Hepatocyte (in vitro differentiated cells): ENCODE measurements at places on chromosomes 1 and 21.

DNA sequence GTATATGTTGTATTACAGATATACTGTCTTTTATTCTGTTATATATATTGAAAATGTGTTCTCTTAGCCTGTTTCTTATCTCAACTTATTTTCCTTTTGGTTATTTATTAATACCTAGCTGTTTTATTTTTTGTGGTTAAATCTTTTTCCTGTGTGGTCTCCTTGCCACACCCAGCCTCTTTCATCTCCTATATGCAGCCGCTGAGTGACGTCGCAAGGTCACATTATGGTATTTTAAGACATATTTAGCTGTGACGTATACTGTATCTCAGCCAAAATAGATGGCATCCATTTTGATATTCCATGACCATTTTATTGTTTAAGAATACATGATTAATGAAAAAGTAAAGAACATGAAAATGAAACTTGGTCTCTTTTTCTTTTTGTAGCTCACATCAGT, 29.1 kb downstream of the CENPF start:
- DNase-seq, result no peak

GRCh38 chr21:31644643-31645042, 14.8 kb upstream of the SOD1 start:
- no peak for DNase-seq

GRCh38 chr1:29172415-29172939, 9.2 kb downstream of the SRSF4 start:
- no peak for DNase-seq

- no peak for DNase-seq
Observed at GRCh38 chr1:186014370-186015037, 280.3 kb downstream of the HMCN1 start.

DNA sequence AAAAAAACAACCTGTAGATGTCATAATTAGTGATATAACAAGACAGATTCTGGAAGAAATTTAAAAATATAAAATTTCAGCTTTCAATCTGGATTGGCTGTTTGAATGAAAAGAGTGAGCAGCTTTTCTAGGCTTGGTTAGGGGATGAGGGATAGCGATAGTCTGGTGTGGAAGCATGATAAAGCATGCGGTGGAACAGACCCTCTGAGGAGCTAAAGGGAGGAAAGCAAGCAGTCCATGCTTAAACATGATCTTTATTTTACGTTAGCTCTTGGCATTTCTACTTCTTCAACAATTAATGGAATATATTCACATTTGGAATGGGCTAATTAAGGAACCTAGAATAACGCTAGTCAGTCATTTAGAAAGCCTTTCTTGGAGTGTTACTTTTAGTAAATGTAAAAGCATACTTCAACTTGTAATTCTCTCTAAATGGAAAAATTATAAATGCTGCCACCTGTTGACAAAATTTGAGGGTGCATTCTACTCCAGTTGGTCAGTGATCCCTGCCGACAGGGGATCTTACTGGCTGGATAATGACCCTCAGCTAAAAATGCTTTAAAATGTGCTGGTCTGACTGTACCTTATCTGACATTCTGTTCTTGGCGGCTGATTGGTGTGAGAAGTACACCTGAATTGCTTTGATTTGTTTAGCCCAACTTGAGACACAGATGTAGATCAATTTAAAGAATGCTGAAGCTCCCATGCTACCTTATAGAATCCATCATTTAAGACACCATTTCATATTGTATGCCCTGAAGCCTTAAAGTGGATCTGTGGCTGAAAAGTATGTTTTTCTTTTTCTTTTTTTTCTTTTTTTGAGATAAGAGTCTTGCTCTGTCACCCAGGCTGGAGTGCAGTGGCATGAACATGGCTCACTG, 61.2 kb downstream of the AK4 start:
- DNase-seq, result peak; percentile 55

GRCh38 chr1:18868801-18869424, 9.5 kb upstream of the TAS1R2 start:
- no peak for DNase-seq

GRCh38 chr1:46442317-46443161, 47.1 kb upstream of the DMBX1 start:
- peak; percentile 84 for DNase-seq

- DNase-seq, result no peak
Observed at GRCh38 chr1:236850077-236850979, 55.2 kb downstream of the MTR start.

DNA sequence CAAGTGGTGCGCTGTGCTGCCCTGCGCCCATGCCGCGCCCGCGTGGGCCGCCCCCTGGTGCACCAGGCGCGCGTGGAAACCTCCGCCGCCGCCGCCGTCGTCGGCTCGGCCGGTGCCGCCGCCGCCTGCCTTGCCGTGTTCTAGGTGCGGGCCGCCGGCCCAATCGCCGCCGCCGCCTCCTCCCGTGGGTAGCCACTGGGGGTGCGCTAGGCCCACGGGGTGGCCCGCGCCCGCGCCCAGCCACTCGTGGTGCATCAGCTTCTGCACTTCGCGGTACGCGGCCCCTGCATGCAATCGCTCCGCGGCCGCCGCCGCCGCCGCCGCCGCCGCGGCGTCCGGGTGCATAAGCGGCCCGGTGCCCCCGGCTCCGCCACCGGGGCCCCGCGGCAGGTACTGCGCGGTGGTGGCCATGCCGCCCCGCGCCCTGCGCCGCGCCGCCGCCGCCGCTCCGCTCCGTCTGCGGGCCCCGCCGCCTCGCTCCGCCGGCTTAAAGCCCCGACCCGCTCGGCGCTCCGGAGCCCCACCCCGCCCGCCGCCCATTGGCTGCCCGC, at the start of gene POU3F1:
TSS of gene POU3F1 (minus strand) at position 461 of the 551 bp plus-strand sequence. CDS start at position 411, 50 bp downstream.
- DNase-seq, result no peak

DNA sequence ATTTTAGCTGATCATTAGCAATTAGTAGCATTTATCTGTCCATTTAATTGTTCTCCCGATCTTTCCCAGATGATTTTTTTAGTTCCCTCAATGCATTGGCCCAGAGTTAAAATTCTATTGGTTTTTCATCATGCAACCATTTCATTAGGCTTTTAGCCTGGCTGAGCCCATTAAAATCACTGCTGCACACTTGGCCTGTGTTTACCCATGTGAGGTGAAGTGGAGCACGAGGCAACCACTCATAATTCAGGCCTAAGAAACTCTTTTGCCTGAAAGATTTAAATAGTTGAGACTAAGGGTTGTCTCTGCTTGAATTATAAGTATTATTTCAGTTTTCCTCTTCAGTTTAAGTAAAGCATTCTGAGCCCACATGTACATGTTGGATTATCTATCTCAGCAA, 889.0 kb upstream of the ADGRL4 start:
- DNase-seq, result no peak

- peak; percentile 85 for DNase-seq
Observed at GRCh38 chr1:7752512-7753417, 18.3 kb upstream of the VAMP3 start.

DNA sequence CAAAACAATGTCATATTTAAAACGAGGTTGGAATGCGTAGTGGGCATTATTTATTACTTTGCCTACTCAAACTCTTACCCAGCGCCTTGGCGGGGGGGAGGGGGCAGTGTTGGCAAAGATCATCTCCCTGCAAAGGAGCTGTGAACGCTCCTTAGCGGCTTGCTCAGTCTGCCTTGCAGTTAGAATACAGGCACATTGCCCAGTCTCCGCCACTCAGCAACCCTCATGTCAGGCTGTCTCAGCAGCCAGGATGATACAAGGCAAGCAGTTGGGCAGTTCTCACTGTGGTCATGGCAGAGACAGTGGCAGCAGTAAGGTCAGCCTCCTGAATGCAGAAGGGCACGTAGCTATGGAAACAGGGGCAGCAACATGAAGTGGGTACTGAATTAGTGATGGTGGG, 170.4 kb upstream of the KCNK2 start:
- no peak for DNase-seq

DNA sequence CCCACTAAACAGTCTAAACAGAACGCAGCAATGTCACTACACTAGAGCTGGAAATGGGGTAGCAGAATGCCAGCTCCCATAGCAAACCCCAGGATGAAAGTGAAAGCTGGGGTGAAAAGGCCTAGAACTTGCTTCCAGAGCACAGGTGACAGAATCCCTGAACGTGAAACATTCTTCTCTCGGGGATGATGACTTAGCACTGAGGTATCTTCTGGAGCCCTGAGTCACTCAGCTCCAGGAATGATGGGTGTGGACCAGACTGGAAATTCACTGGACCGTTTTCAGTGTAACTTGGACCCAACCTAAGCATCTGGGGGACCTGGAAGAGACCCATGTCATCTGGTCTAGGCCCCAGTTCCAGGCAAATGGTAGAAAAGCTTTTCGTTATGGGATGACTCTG, 108.9 kb downstream of the CDC7 start:
- DNase-seq, result peak; percentile 28

DNA sequence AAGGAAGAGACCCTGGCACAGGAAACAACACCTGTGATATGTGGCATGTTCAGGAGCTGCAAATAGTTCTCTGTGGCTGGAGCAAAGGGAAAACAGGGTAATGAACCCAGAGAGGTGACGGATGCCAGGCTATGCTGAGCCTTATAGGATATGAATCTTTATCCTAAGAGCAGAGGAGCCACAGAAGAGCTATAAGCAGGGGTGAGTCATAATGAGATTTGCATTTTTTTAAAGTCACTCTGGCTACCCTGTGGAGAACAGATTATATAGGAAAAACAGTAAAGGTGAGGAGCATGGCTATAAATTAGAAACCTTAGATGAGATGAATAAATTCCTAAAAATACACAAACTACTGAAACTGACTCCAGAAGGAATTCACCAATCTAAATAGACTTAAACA, 12.8 kb upstream of the MPL start:
- no peak for DNase-seq

DNA sequence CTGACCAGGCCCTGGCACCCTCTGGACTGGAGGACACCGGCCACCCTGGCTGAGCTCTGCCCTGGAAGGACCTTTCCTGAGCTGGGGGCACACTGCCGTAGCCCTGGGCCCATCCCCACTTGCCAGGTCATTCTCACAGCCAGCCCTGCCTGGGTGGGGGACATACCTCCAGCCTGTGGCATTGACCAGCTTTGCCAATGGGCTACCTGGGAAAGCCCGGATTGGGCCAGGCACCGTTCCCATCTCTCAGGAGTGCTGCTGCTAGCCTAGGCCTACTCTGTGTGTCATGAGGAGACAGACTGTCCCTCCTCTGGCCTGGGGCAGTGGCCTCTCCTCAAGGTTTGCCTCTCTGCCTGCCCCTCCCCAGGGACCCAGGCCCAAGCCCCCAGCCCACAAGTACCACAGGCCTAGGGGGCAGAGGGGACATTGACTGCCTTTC, 40.0 kb downstream of the COQ8A start:
- no peak for DNase-seq

DNA sequence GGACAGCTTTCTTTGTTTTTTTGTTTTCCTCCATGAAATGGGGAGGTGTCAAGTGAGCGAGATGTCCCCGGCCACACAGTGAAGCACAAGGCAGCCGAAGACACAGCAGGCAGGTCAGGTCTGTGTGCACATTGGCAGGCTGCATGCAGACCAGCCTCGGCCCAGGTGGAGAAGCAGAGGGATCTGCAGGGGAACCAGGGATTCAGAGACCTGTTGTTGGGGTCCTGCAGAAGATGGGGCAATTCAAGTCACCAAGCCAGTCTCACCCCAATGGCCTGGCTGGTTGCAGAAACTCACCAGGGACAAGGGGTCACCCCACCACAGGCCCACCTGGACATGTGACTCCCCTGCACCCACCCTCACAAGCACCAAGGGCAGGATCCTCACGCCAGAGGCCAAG, 4.0 kb upstream of the ABCG1 start:
- no peak for DNase-seq

DNA sequence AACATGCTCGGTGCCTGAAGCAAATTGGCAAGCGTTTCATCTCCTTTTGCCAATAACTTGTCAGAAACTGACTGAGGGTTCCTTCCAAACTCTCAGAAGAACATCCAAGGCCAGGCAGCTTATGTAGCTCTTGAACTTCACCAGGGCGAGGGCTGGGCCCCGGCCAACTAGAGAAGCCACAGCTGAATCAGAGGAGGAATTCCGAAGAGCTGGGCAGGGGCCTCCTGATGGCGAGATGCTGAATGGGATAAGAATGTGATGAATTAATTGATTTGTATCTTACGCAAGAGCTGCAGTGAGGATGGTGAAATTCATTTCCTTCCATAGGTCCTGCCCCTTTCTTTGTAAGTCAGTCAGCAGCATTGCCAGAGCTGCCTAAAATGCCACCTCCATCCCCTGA, 345.8 kb downstream of the KIF26B start:
- DNase-seq, result no peak

GRCh38 chr1:30936541-30937171, 28.1 kb upstream of the SDC3 start:
- DNase-seq, result no peak

- DNase-seq, result no peak
Observed at GRCh38 chr1:203228670-203229069, 803 bp downstream of the CHIT1 start.

DNA sequence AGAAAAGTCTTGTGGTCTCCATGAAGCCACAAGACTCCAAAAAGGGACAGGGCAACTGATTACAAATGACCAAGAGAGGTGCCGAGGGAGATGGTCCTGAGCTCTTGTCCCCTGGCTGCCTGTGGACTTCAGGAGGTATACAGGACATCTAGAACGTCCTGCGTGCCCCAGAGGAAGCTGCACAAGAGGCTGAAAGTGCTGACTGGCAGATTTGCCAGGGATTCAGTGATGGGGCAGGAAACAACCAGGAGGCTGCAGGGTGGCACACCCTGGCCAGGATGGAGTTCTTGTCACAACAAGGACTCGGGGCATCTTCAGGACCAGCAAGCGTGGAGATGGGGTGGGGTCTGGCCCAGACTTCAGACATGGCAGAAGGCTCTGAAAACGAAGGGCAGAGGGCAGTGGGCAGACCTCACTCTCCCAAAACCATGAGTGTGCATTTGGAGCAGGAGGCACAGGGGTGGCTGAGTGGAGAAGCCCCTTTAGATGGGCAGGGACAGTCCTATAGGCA, 13.4 kb upstream of the PKP1 start:
- no peak for DNase-seq

- no peak for DNase-seq
Observed at GRCh38 chr1:205600085-205600484, 31.7 kb downstream of the ELK4 start.

- no peak for DNase-seq
Observed at GRCh38 chr21:20789729-20790500, 208.3 kb upstream of the NCAM2 start.

DNA sequence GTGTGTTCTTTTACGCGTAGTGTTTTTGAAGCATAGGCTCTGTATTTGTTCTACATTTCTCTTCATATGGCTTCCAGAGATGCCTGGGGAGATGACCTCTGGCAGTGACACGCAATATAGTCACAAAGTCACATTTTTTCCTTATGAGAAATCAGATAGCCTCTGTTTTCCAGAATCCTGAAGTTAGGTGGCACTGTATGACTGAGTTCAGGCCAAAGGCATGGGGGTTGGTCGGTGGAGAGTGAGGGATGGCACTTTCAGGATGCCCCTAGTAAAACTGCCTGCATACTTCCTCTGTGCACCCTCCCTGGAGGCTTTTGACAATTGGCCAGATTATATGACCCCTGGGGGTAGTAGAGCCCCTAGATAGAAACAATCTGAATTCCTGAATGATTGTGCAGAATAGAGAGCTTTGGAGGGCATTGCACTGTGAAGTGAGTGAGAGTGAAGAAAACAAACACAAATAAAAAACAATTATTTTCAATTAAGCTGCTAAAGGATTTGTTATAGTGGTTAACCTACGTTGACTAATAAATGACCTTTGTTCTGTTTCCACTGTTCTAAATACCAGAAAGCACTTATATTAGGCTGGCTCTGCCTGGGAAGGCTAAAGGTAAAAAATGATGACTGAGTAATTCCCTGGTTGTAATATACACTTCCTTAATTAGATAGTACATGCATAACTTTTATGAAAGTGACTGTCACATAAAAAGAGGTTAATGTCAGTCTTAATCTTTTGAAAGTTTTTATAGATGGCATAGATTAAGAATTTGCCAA, 1660.8 kb downstream of the PLA2G4A start:
- peak; percentile 8 for DNase-seq
